Subcutaneous preadipocyte (primary cell): ENCODE measurements at places on chromosomes 5 and 9. TPM values are rescaled to one million over a fixed set of nuclear protein-coding genes. Genes with fewer than 3 reads are reported as not detected.

The OLFML2A gene
- 43.2 and 47.8 TPM in 2 replicates for total RNA-seq

The SLC34A1 gene
- total RNA-seq, result not detected in 2 replicates

The PCA3 gene
- under 0.01 TPM in 2 replicates for total RNA-seq

The FAM53C gene
- total RNA-seq, result 30.1 and 33.2 TPM in 2 replicates

The UBTD2 gene
- total RNA-seq, result 14.0 and 16.6 TPM in 2 replicates

The SVEP1 gene
- 16.2 and 16.4 TPM in 2 replicates for total RNA-seq

The RCL1 gene
- total RNA-seq, result 14.0 and 14.9 TPM in 2 replicates

The SPATA31A1 gene
- total RNA-seq, result not detected in 2 replicates

The NR2F1-AS1 gene
- 3.1 and 3.7 TPM in 2 replicates for total RNA-seq

The PCDHB5 gene
- total RNA-seq, result under 0.01 and 0.20 TPM in 2 replicates

The DMRT3 gene
- not detected in 2 replicates for total RNA-seq

The SLC6A7 gene
- not detected in 2 replicates for total RNA-seq

The PCDHA9 gene
- under 0.01 TPM in 2 replicates for total RNA-seq

The SLC1A3 gene
- 10.3 and 16.8 TPM in 2 replicates for total RNA-seq

The PCSK5 gene
- total RNA-seq, result 4.8 and 9.8 TPM in 2 replicates

The FOXI1 gene
- not detected in 2 replicates for total RNA-seq

The ARID3C gene
- under 0.01 TPM in 1 of 2 replicates, not detected in the other for total RNA-seq

The PRELID2 gene
- 8.8 and 18.4 TPM in 2 replicates for total RNA-seq
